ENCODE measurements at places on chromosomes 12 and 14.

GRCh38 chr12:57272337-57273151, 21.6 kb upstream of the STAC3 start:
- DNase-seq: no peak

- no peak for DNase-seq
These were observed 18.0 kb downstream of the LTBP2 start for GRCh38 chr14:74594029-74594428.

DNA sequence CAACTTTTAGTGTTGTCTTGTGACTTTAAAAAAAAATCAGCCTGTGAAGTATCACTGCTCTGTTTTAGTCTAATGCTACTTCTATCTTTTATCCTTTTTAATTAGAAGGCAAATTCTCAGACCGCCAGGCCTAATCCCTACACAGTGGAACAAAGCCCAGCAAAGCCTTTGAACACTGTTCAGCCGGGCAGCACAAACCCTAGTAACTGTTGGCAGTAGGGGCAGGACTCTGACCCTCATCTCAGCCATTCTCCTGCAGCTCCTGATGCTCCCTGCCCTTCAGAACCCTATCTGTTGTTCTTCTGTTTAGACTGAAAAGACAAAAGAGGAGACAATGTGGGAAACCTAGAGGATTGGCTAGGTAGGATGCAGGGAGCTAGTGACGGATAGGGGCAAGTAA, 78.0 kb upstream of the OTX2 start:
- DNase-seq: no peak

GRCh38 chr12:102958073-102958829, 777 bp downstream of the ASCL1 start:
- DNase-seq: no peak

DNA sequence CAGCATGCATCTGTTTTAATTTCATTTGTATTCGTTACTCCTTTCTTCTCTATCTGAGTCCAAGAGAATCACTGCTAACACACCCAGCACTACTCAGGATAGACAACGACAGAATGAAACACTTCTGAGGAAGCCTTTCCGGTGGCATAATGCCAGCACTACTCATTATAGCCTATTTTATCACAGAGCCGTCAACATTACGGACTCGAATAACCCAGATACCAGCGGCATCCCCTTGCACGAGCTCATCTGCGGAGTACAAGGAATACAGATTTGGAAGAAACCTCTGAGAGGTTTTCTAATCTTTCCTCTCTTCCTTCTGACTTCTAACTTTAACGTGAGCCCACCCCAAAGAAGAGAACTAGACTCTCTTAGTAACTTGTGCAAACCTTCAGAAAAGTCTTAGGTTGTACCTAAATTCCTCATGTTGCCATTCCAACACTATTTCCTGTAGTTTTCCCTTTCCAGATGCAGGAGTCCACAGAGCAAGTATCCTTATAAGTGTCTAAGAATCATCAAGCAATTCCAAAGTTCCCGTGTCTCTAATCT, 248.1 kb downstream of the APAF1 start:
- no peak for DNase-seq

DNA sequence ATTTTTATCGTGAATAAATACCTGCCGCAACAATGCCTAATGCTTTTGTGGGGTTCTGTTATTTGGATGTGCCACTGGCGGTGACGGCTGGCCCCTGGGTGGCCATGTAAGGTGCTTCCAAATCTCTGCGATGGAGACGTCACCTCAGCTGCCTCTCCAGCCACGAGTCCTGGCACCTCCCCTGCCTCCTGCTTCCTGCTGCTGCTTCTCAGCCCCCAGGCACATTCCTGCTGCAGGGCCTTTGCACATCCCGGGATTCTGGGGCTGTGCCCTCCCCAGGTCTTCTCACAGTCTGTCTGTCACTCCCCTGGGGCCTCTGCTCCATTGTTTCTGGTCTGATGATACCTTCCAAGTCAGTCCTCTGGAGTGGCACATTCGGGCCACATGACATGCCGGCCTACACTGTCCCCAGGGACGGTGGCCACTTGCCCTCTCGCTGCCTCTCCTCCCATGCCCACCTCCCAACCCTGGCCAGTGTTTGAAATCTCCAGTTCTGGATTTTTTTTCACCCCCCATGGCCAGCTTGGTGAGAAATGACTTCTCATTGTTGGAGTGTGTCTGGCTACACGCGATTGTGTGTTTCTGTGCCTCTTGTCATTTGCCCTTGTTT, 151.8 kb downstream of the KIF26A start:
- DNase-seq: no peak

GRCh38 chr14:71322655-71323250, 415.5 kb downstream of the PCNX1 start:
- DNase-seq: no peak
